Stimulated activated CD4-positive, alpha-beta T cell treated with anti-CD3 and anti-CD28 coated beads, Interleukin-4, amount 100 ng/mL, for 1 hour (primary cell): ENCODE measurements at places on chromosomes 6 and 20.

DNA sequence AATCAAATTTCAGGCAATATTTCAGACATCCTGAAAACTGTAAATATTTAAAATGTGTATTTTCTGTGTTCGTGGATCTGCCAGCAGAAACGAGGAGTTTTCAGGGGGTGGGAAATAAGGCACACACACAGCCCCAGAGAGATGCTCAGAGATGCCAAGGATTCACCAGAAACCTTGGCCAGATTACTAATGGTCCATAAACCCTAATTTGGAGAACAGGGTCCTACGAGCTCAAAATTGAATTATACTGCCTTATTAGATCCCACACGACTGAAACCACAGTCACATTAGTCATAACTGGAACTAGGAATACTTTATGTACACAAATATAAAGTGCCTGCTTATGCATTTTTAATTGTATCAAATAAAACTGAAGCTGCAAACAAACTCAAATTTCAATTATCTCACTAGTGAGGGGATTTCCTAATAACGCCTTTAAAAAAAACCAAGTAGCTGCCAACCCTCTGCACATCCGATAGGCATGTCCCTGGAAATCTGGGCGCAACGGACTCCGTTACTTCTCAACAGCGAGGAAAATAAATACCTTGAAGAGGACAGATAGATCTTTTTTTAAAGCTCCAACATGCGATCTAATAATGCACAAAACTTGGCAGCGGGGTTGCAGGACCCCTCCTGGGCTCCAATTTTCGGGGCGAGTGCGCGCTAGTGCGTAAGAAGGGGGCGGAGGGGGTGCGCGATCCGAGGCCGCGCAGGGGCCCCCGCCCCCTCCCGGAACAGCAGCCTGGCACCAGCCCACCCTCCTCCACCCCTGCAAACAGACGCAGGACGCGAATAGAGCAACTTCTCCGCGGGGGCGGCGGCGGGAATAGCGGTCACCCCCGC, 897 bp downstream of the CHD6 start:
- peak; percentile 52 for DNase-seq

DNA sequence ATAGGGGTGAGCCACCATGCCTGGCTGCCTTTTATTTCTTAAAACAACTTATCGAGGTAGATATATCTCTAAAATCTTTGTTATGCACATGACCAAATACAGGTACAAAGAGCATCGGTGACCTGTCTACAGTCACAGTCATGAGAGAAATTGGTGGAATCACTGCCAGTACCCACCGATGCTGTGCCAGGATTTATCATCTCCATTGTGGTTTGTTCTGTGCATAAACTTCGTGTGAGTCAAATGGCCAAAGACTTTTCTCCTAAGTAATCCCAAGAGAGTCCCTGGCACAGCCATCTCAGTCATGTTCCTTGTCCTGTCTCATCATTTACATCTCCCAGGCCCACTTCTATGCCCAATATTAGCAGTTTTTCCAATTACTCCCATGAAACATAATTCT, 9.0 kb downstream of the GSTA3 start:
- no peak for DNase-seq

- no peak for DNase-seq
These were observed 23.6 kb downstream of the CEP57L1 start for GRCh38 chr6:109118871-109119354.

- DNase-seq, result no peak
These were observed 9.2 kb downstream of the RAET1G start for GRCh38 chr6:149913540-149914240.

GRCh38 chr6:133761706-133762105, 127.2 kb upstream of the TCF21 start:
- DNase-seq, result no peak

DNA sequence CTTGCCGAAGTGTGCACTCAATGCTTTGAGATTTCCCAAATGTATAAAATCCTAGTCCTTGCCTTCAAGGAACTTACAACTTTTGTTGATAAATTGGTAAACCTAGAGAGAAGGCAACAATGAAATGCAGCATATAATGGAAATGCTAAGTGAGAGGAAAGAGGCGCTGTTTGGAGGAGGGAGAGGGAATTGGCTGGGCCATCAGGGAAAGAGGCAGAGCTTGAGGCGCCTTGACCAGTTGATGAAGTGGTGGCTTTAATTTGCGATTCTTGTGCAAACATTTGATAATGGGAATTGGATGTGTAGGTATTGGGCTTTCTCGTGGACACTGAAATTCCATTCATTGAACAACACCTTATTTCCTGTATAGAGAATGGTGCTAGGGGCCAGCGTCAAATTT, 1.9 kb upstream of the CDYL start:
- DNase-seq, result no peak

DNA sequence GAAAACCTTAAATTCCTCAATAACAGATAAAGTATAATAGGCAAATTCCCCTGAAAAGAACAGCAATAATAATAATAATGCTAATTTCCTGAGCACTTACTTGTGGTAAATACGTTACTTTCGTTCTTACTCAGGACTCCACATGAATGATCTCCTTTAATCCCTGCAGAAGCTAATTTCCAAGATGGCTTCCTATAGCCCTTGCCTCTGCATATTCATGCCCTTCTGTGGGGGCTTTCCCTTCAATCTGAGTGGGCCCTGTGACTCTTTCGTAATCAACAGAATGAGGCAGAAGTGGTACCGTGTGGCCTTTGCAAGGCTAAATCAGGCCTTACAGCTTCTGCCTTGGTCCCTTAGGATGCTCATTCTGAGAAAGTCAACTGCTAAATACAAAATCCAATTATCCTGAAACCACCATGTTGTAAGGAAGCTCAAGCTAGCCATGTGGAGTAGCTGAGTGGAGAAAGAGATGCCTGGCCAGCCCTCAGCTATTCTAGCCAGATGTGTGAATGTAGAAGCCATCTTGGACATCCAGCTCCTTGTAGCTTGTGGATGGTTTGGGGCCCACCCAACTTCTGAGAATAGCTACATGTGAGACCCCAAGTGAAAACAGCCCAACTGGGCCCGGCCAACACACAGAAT, 50.5 kb downstream of the MCUR1 start:
- no peak for DNase-seq

DNA sequence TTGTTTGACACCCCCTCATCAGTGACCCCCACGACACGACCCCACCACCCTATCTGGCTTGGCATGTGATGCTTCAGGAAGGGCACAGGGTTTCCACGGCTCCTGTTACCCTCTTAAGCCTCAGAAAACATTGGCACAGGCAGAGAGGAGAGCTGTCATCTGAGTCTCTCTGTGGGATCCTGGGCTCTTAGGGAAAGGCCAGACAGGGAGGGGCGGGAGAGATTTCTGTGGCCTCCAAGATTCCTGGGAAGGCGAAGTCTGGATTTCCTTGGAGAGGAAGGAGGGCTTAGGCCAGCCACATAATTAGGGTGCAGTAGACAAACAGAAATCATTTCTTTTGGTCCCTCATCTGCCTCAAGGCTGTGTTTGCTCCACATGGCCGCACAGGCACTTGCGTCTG, 191.6 kb upstream of the SNX9 start:
- no peak for DNase-seq

GRCh38 chr6:85428486-85428885, 21.4 kb upstream of the NT5E start:
- DNase-seq, result no peak

DNA sequence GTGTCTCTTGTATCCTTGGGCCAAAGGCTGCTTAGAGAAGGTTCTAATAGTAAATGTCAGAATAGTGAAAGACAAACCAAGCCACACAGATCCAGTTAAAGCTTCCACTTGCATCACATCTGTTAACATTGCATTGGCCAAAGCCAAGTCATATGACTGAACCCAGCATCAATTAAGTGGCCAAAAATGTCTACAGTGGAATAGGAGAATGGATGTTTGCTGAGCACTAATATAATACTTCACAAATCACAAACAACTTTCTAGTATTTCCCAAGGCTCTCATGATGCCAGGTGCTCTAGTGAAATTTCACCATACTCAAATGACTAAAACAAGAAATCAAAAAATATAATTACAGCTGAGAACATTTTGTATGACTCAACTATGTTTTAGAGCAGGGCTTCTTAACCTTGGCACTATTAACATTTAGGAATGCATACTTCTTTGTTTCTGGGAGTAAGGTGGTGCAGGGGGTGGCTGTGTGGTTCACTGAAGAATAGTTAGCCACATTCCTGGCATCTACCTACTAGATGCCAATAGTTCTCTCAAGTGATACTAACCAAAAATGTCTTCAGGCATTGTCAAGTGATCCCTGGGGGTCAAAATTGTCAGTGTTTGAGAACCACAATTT, 148.0 kb upstream of the SPTLC3 start:
- DNase-seq, result no peak

DNA sequence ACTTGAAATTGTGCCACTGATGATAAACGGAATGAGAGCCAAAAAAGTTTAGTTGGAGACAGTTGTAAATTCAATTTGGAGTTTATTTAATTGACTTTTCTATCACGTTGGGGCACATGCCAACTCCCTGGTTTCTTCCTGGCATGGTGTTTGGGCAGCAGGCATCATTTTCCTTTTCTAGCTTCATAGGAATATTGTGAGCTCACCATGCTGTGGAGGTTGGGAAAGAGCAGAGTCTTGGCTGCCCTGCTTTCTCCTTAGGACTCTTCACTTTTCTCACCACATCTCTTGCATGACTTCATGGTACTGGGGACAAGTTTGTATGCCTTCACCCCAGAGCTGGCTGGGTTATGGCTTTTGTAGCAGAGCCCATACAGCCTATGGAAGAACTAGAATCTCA, 6.4 kb downstream of the SCAND1 start:
- DNase-seq, result no peak

- peak; percentile 69 for DNase-seq
These were observed 19.6 kb upstream of the ABT1 start for GRCh38 chr6:26576929-26577719.

- no peak for DNase-seq
These were observed 17.8 kb upstream of the COL19A1 start for GRCh38 chr6:69848552-69848951.

DNA sequence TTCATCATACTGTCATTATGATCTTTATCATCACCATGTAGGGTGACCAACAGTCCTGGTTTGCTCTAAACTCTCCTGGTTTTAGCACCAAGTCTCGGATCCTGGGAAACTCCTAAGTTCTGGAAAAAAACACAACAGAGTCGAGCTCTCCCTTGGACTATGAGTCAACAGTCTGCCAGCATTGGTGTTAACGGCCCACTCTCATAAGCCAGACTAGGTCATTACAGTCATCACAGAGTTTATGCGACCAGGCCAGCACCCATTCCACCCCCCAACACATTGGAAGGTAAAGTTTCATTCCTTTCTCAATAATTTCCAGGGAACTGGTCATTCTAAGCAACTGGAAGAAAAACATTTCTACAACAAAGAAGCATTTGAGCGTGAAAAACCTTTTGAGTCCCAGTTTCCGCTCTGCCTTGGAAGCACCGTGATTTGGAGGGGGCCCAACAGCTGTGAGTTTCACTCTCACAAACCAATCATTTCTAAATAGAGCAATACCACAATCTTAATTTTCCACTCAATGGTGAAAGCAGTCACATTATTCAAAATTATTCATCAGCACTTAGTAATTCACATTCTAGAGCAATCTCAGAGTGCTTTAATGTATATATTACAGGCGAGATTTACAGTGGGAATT, 445.0 kb downstream of the CDH26 start:
- no peak for DNase-seq

DNA sequence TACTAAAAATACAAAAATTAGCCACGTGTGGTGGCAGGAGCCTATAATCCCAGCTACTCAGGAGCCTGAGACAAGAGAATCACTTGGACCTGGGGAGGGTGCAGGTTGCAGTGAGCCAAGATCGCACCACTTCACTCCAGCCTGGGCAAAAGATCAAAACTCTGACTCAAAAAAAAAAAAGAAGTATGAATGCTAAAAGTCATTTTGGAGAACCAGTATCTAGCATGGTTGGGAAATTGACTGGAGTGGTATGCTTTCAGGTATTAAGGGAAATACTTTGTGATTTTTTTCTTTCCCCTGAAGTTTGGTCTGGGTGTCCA, 30.1 kb downstream of the PCMT1 start:
- DNase-seq, result no peak

- DNase-seq, result no peak
These were observed 675 bp downstream of the DSTN start for GRCh38 chr20:17570347-17571152.

DNA sequence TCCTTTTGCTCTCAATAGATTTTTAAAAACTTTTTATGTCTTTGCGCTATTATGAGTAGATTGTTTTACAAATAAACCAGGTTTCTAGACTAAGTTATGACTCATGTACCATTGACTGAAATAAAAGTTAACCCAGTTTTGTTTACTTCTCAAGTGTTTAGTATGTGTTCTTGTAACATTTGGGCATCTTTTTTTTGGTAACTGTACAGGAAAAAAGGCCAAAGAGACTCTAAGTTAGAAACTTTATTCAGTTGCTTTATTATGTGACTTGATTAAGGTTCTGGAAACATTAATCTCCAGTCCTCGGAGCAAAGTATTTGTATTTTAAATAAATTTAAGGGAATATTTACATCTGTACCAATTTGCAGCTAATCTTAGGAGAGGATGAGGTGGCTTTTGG, 2.9 kb downstream of the NKAIN2 start:
- no peak for DNase-seq

DNA sequence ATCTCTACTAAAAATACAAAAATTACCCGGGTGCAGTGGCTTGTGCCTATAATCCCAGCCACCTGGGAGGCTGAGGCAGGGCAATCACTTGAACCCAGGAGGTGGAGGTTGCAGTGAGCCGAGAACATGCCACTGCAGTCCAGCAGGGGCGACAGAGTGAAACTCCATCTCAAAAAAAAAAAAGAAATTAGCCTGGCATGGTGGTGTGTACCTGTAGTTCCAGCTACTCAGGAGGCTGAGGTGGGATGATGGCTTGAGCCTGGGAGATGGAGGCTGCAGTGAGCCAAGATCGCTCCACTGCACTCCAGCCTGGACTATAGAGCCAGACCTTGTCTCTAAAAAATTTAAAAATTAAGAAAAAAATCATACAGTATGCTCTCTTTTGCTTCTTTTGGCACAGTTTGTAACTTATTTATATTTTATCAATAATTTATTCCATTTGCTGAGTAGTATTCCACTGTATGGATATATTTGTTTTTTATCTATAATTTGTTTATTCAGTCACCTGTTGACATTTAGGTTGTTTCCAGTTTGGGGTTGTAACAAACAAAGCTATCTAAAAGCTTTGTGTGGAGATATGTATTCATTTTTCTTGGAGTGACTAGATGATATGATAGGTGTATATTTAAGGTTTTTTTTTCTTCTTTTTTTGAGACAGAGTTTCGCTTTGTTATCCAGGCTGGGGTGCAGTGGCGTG, 8.0 kb upstream of the MYBL2 start:
- DNase-seq, result no peak

- no peak for DNase-seq
These were observed 50.8 kb downstream of the ZMYND8 start for GRCh38 chr20:47305667-47306066.

- DNase-seq, result peak; percentile 64
These were observed 3.0 kb downstream of the E2F3 start for GRCh38 chr6:20404641-20405032.

GRCh38 chr20:44324343-44324742, 12.5 kb upstream of the R3HDML start:
- no peak for DNase-seq
